ENCODE measurements at places on chromosomes 11 and 22. TPM values are rescaled to one million over a fixed set of nuclear protein-coding genes. Genes with fewer than 3 reads are reported as not detected.

The MYEOV gene
- polyA plus RNA-seq: 0.77 TPM

The GLYATL1B gene
- polyA plus RNA-seq: 0.66 TPM

The UCP2 gene
- 43.1 TPM for polyA plus RNA-seq

The NRGN gene
- polyA plus RNA-seq: 22.5 TPM

The CYP2D6 gene
- 5.5 TPM for polyA plus RNA-seq

The KRTAP5-2 gene
- not detected for polyA plus RNA-seq

The LGALS12 gene
- polyA plus RNA-seq: 0.28 TPM

The RTL10 gene
- polyA plus RNA-seq: 31.0 TPM

The KAT5 gene
- polyA plus RNA-seq: 69.2 TPM

The SLC22A25 gene
- 0.17 TPM for polyA plus RNA-seq

The CARD16 gene
- polyA plus RNA-seq: 24.5 TPM

The OR51B4 gene
- polyA plus RNA-seq: 0.56 TPM

The SAA4 gene
- not detected for polyA plus RNA-seq

The RBMXL2 gene
- polyA plus RNA-seq: not detected

The PLAAT4 gene
- 6.5 TPM for polyA plus RNA-seq

The TTC36 gene
- 0.90 TPM for polyA plus RNA-seq

The SCGB1D2 gene
- not detected for polyA plus RNA-seq

The FAM180B gene
- polyA plus RNA-seq: 0.13 TPM

The GAL3ST3 gene
- 0.15 TPM for polyA plus RNA-seq

Data from left lung (tissue), 14 donors.